ENCODE measurements at places on chromosomes 7 and 10. TPM values are rescaled to one million over a fixed set of nuclear protein-coding genes. Genes with fewer than 3 reads are reported as not detected.
A peak's percentile ranks its signal among the peaks of the same experiment; 100 is the strongest.

The SRRM3 gene
- 4.9 TPM for total RNA-seq

GRCh38 chr7:10677668-10678232 is 295.9 kb upstream of the PHF14 start:
- no peak for DNase-seq
- H3K4me1 ChIP-seq = no peaks in the 10 kb centered on the region
- H3K4me3 ChIP-seq = no peak overlapping the region
- H3K27ac ChIP-seq = no peak overlapping the region
- H3K27me3 ChIP-seq = no peaks in the 10 kb centered on the region

DNA sequence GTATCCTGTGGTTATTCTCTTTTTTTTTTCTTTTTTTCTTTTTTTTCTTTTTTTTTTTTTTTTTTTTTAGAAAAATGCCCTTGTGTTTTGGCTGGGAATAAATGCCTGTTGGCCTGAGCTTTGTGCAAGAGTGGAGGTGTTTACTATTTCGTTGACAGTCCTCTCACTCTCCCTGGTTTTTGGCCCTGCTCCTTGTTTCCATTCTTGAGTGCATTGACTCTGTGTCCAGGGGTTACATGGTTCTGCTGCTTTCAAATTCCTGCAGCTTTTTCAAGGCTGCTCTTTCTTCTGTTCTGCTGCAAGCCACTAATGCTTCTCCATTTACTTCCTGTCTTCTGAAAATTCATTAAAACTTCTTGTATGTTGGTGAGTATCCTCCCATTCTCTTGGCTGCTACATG is 59.7 kb upstream of the TBX20 start:
- H3K4me3 ChIP-seq = no peak overlapping the region
- no peaks in the 10 kb centered on the region for H3K4me1 ChIP-seq
- H3K27ac ChIP-seq = no peak overlapping the region
- DNase-seq = no peak

DNA sequence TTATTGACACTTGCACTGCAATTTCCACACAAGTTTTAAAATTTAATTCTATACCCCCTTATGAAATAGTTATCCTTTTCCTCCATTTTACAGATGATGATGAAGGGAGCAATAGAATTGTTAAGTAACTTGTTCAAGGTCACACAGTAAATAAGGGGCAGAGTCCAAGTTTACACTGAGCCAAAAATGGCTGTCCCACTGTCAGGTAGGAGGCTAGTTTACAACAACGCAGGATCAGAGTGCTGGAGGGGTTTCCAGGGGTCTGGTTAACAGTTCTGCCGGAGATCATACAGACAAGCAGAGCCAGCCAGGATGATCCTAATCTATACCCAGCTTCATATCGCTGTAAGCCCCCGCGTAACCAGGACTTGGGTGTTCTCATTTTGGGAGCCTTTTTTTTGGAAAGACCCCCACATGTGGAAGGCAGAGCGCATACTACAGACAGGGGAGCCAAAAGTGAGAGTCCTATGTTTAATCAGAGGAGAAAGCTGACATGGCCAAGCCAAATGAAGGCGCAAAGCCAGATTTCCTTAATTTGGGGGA is 524 bp upstream of the UNC5B start:
- no peak for DNase-seq
- peak overlapping the region; percentile 80 for H3K27ac ChIP-seq
- H3K4me3 ChIP-seq = peak overlapping the region; percentile 72

DNA sequence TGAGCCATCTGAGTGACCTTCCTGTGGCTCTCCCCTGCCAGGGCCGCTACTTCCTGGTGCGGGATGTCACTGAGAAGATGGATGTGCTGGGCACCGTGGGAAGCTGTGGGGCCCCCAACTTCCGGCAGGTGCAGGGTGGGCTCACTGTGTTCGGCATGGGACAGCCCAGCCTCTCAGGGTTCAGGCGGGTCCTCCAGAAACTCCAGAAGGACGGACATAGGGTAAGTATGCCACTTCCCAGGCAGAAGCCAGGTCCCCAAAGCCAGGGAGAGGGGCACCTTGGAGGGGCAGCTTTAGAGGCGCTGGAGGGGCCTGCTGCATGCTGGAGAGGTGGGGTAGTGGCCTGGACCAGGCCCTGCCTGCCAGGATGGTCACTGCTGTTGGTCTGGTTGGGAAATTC is 51.3 kb downstream of the PALD1 start:
- no peaks in the 10 kb centered on the region for H3K27me3 ChIP-seq
- peaks cover 49% of the 10 kb centered on the region for H3K36me3 ChIP-seq
- H3K27ac ChIP-seq = no peak overlapping the region

GRCh38 chr7:22758576-22758975 is 31.6 kb downstream of the IL6 start:
- H3K27ac ChIP-seq = no peak overlapping the region
- no peaks in the 10 kb centered on the region for H3K4me1 ChIP-seq
- H3K27me3 ChIP-seq = no peaks in the 10 kb centered on the region
- no peak overlapping the region for H3K4me3 ChIP-seq

DNA sequence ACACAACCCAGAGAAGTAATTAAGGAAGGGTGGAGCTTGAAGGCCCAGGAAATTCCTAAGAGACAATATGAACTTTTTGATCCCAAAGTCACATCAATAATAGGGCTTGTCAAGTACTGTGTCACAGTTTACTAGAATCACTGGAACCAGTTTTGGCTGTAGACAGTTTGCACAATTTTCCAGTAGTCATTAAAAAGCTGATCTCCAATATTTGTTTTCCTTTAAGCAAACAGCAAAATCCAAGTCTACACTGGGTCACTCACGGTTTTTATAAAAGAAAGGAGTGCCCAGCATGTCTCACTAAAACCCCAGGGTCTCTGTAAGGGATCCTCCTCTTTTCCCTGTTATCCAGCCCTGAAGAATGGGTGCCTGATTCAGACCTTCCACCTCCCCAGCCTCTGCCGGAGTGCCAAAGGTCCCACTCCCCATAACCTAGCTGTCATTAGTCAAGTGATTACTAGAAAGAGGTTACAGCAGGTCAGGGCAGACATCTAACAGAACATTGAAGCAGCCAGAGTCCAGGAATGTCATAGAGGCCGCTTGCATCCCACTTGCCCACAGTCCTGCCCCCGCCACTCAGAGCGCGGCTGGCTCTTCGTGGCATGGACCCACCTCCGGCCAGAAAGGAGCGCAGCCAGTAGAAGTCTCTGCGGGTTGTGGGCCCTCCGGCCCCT is 552 bp downstream of the SLC25A16 start:
- no peaks in the 10 kb centered on the region for H3K27me3 ChIP-seq
- peak overlapping the region; percentile 95 for H3K4me3 ChIP-seq
- DNase-seq = no peak
- H3K27ac ChIP-seq = peak overlapping the region; percentile 91
- H3K4me1 ChIP-seq = peaks cover 4% of the 10 kb centered on the region

- H3K27ac ChIP-seq = peak overlapping the region; percentile 70
- no peak overlapping the region for H3K4me3 ChIP-seq
- DNase-seq = no peak
- H3K36me3 ChIP-seq = no peaks in the 10 kb centered on the region
- no peaks in the 10 kb centered on the region for H3K27me3 ChIP-seq
Observed at GRCh38 chr10:580778-581177, 108.7 kb downstream of the DIP2C start.

GRCh38 chr10:8133146-8133545 is 78.7 kb downstream of the GATA3 start:
- no peak for DNase-seq
- H3K27ac ChIP-seq = no peak overlapping the region
- H3K36me3 ChIP-seq = no peaks in the 10 kb centered on the region
- H3K4me1 ChIP-seq = no peaks in the 10 kb centered on the region
- H3K4me3 ChIP-seq = no peak overlapping the region
- no peaks in the 10 kb centered on the region for H3K27me3 ChIP-seq

- H3K27me3 ChIP-seq = peaks cover 19% of the 10 kb centered on the region
- DNase-seq = no peak
- H3K36me3 ChIP-seq = no peaks in the 10 kb centered on the region
- peaks cover 17% of the 10 kb centered on the region for H3K4me1 ChIP-seq
- no peak overlapping the region for H3K4me3 ChIP-seq
- no peak overlapping the region for H3K27ac ChIP-seq
Observed at GRCh38 chr7:129147731-129148130, 3.2 kb downstream of the TSPAN33 start.

- no peak overlapping the region for H3K27ac ChIP-seq
- peaks cover 95% of the 10 kb centered on the region for H3K4me1 ChIP-seq
- no peak overlapping the region for H3K4me3 ChIP-seq
- H3K27me3 ChIP-seq = no peaks in the 10 kb centered on the region
Observed at GRCh38 chr10:28578454-28578853, 45.5 kb downstream of the WAC start.

The DPP6 gene
- 33.2 TPM for total RNA-seq

The CD36 gene
- total RNA-seq = 83.8 TPM

GRCh38 chr7:39238234-39238869 is 260.6 kb downstream of the POU6F2 start:
- DNase-seq = no peak
- H3K4me1 ChIP-seq = no peaks in the 10 kb centered on the region
- H3K27ac ChIP-seq = no peak overlapping the region
- H3K36me3 ChIP-seq = no peaks in the 10 kb centered on the region
- H3K4me3 ChIP-seq = no peak overlapping the region

GRCh38 chr7:131690441-131690840 is 134.0 kb upstream of the PODXL start:
- no peaks in the 10 kb centered on the region for H3K36me3 ChIP-seq
- H3K27ac ChIP-seq = no peak overlapping the region
- H3K4me3 ChIP-seq = no peak overlapping the region
- peak; percentile 80 for DNase-seq
